ENCODE measurements at places on chromosomes 2 and 18.
A peak's percentile ranks its signal among the peaks of the same experiment; 100 is the strongest.

GRCh38 chr2:54042341-54042740, 71.5 kb upstream of the PSME4 start:
- DNase-seq = peak; percentile 34

- DNase-seq = no peak
Measured at GRCh38 chr18:65631766-65632165, 119.0 kb upstream of the CDH7 start.

DNA sequence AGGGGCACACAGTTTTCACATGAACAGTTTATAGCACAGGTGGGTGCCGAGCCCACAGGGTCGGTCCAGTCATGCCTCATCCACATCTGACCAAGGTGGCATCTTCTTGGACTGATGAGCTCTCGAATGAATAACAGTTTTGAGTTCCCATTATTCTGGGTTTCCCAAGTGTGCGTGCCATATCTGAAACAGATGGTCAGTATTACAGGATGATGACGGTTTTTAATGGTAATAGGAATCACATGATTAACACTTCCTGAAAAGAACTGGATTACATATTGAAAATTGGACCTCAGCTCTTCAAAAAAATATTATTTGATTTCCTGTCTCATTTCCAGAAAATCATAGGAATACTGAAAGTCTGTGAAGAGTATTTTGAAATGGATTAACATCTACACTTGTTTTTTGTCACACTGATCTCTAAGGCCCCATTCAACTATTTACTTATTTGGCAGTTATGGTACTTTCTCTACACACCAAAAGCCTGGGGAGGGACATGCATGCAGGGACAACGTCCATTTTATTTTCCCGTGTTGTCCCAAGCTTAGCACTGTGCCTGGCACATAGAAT, 22.2 kb upstream of the NAB1 start:
- DNase-seq = no peak

- DNase-seq = peak; percentile 5
Measured at GRCh38 chr18:777021-777420, 35.0 kb downstream of the YES1 start.

- no peak for DNase-seq
Measured at GRCh38 chr2:72222829-72223564, 75.3 kb upstream of the CYP26B1 start.

GRCh38 chr2:160221391-160222276, 21.6 kb upstream of the ITGB6 start:
- peak; percentile 64 for DNase-seq

DNA sequence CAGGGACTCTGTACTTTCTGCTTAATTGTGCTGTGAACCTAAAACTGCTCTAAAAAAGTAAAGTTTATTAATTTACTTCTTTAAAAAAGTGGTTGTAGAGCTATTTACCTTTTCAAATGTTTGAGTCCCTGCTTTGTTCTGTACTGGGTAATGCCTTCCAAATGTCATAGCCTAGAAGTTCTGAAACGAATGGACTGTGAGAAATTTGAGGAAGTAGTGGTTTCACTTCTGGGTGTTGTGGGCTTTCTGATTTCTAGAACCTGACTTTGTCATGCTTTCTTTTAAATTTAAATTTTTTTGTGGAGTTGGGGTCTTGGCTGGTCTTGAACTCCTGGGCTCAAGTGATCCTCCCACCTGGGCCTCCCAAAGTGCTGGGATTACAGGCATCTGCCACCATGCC, 44.6 kb downstream of the SMAD4 start:
- no peak for DNase-seq
